ENCODE measurements at places on chromosomes 2 and 18. TPM values are rescaled to one million over a fixed set of nuclear protein-coding genes. Genes with fewer than 3 reads are reported as not detected.

C2orf81 gene
- total RNA-seq, result 0.71 TPM

ABCB11 gene
- total RNA-seq, result 0.44 TPM

DNA sequence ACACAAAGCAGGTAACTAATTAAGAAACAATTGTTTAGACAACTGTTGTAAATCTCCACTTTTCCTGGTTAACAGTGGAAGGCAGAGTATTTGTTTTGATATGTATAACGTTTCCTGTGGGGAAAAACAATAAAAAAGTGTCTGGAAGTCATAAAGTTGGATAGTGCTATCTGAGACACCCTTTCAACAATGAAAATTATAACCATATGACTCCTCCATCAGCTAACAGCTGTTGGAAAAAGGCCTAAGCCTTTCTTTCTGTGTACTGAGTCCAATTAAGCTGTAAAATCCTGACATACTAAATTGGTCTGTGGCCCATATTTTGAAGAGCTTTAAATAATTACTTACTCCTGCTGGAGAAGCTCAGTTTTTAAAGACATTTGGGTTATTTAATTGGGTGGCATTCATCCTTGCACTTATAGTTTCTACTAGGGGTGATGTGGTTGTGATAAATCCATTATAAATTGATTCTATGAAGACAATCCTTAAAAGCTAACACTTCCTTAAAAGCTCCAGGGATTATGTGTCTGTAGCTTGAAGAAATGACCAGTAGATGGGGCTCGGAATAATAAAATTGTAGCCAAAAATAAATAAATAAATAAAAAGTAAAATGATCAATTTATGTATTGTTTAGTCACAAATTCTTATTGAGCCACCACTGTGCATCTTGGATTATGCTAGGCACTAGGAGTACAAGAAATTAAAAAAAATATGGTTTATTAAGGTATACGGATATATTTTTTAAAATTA is 698.1 kb upstream of the NXPH2 start:
- H3K27me3 ChIP-seq, result no peaks in the 10 kb centered on the region
- no peak overlapping the region for H3K27ac ChIP-seq
- DNase-seq, result no peak
- no peak overlapping the region for H3K4me3 ChIP-seq
- no peaks in the 10 kb centered on the region for H3K4me1 ChIP-seq

DNA sequence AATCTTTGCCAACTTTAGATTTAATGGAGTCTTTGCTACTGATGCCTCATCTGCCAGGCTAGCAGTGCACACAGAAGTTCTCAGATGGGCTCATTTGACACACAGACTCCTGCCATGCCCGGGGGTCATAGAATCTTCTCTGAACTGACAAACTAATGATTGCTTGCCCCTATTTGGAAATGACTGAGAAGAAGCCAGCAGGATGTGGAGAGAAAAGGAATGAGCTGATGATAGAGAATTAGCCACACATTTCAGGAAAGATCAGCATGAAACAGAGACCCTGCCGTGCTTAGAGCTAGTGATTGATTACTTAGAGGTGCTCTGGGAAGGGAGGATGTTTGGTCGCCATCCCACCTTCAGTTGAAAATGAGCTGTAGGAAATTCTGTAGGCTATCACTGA is 178.5 kb downstream of the TPGS2 start:
- DNase-seq, result no peak
- no peak overlapping the region for H3K4me3 ChIP-seq
- no peak overlapping the region for H3K27ac ChIP-seq

DNA sequence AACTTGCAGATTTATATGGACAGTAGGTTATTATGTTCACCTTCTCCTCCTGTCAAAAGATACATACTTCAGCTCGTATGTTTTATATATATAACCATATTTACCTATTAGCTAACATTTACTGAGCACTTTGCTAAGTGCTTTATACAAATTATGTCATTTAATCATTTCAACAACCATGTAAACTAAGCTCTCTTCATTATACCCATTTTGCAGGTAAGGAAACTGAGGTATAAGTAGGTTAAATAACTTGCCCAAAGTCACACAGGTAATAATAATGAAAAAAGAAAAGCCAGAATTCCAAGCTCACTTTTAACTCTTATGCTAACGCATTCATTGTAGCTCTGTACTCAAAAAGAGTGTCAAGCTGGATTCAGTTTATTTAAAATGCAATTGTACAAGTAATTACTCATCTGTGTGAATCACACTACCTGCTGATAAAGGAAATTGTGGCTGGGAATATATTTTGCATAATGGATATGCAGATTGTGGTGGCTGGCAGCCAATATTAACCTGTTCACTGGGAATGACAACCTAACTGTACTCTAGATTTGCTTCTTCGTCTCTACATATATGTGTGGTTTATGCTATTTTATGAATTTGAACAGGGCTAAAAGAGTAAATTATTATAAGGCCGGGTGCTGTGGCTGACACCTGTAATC is 20.6 kb downstream of the SLC16A14 start:
- H3K27me3 ChIP-seq, result no peaks in the 10 kb centered on the region
- DNase-seq, result no peak
- no peak overlapping the region for H3K27ac ChIP-seq
- H3K36me3 ChIP-seq, result no peaks in the 10 kb centered on the region
- no peak overlapping the region for H3K4me3 ChIP-seq

Data from endothelial cell of umbilical vein (primary cell).